ENCODE measurements at places on chromosomes 2 and 18.

GRCh38 chr2:101193033-101193626 is 41.9 kb upstream of the TBC1D8 start:
- DNase-seq: no peak

GRCh38 chr18:41593171-41593675 is 361.8 kb upstream of the PIK3C3 start:
- DNase-seq: peak; percentile 13

- no peak for DNase-seq
Measured at GRCh38 chr2:152578573-152578972, 138.7 kb downstream of the PRPF40A start.

DNA sequence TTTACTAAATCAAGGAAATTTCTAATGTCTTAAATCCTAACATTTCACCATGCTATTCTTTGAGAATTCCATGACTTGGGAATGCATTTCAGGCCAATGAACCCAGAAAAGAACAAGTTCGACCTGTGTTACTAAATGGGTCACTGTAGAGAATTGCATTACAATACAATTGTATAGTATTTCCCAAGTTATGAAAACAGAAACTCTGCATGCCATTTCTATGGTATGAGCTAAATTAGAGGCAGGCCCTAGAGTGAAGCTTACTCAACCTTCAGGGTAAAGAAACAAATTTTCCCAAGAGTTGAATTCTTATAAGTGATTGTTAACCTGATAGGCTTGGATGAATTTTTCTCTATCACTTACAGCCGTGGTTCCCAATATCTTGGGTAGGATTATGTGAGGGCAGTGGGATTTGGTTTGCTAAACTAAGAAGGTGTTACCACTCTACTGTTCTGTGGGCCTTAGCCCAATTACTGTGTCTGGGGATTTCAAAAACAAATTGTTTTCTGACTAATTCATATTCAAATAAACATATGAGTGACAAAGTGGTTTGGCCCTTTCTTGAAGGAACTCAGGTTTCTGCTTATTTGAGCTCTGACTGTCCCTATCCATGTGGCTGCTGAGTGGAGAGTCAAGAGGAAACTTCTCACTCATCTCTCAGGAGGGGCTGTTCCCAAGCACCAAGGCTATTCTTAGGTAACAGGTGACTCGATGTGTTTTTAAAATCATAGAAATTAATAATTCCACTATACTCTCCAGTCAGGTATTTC is 11.2 kb upstream of the SERPINB7 start:
- DNase-seq: no peak

DNA sequence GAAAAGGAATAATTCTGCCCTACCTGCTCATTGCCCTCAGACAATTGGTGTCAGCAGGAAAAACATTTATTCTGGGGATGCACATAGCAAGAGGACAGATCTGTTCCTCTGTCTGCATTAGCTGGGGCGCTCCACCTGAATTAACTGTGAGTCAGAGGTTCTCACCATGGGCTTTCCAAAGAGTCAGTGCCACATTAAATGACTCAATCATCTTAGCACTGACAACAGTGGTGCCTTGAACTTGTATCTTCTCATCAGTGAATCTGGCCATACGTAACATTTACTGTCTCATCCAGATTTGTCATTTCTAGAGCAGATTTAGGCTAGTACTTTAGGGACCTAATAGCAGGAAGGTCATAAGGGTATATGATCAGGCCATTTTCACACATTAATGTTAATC is 358.1 kb upstream of the CRIM1 start:
- no peak for DNase-seq

GRCh38 chr18:31268985-31269406 is 49.0 kb upstream of the DSG1 start:
- peak; percentile 29 for DNase-seq

- DNase-seq: no peak
Measured at GRCh38 chr2:11610624-11611242, 59.3 kb downstream of the NTSR2 start.

DNA sequence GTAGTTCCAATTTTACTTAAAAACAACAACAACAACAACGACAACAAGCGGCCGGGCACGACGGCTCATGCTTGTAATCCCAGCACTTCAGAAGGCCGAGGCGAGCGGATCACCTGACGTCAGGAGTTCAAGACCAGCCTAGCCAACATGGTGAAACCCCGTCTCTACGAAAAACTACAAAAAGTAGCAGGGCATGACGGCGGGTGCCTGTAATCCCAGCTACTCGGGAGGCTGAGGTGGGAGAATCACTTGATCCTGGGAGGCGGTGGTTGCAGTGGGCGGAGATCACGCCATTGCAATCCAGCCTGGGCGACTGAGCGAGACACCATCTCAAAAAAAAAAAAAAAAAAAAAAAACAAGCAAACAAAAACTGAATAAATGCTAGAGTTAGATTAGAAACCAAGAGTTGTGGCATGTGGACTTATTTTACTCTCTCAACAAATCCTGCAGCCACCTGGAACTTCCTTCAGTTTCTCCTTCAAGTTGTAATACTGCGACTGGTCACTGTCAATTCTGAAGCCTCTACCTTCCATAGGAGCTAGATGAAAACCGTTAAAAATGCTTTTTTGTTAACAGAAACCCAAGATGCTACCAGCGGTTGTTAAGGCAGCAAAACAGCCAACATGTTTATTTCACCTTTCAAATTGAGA is 1.3 kb downstream of the ATP5F1A start:
- DNase-seq: no peak

DNA sequence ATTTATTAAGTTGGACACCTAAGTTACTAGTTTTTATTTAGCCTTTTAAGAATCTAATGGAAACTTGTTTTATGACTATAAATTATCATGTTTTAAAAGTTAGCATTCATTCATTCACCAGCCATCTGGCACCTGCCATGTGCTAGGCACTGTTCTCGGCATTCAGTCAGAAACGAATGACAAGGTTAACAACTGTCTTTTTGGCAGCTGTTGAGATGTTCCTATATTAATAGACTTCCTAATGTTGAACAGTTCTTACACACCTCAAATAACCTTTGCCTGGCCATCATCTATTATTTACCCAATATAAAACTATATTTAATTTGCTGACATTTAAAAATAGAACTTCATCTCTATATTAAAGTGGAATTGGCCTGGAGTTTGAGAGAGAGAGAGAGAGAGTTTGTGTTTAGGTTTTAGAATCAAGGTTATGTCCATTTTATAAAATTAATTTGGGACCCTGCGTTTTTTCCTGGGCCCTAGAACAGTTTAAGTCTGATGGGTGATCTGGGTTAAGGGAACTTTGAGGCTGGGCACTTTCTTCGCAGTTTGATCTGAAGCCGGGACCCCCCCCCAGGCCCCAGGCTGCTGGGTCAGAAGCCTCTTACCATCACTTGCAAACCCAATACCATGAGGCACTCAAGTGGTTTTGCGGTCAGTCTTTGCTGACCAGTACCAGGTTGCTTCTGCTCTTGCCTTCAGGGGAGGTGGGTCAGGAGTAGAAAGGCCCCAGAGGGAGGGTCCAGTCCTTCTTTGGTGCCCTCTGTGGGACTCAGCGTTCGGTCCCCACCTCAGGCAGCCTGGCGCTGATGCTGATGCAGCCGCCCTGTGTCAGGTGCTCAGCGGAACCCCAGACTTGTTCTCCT is 48.3 kb upstream of the ASB1 start:
- DNase-seq: no peak

DNA sequence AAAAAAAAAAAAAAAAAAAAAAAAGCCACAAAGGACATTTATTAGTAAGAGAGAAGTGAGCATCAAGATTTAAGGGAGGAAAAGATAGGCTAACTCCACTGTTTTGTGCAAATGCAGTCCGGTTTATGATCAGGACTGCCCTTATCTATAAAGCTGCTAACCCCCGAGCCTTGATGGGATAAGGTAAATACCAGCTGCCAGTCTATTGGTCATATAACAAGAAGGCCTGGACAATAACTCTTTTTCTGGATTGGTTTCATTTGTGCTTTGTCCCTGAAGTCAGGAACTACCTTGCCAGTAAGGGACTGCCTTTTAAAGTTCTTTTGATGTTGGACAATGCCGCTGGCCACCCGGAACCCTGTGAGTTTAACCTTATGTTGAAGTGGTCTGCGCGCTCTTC is 15.4 kb downstream of the PTPN4 start:
- DNase-seq: no peak

GRCh38 chr2:65309699-65310098 is 82.1 kb downstream of the ACTR2 start:
- DNase-seq: no peak

- no peak for DNase-seq
Measured at GRCh38 chr2:166513952-166514351, 19.9 kb upstream of the SCN7A start.

DNA sequence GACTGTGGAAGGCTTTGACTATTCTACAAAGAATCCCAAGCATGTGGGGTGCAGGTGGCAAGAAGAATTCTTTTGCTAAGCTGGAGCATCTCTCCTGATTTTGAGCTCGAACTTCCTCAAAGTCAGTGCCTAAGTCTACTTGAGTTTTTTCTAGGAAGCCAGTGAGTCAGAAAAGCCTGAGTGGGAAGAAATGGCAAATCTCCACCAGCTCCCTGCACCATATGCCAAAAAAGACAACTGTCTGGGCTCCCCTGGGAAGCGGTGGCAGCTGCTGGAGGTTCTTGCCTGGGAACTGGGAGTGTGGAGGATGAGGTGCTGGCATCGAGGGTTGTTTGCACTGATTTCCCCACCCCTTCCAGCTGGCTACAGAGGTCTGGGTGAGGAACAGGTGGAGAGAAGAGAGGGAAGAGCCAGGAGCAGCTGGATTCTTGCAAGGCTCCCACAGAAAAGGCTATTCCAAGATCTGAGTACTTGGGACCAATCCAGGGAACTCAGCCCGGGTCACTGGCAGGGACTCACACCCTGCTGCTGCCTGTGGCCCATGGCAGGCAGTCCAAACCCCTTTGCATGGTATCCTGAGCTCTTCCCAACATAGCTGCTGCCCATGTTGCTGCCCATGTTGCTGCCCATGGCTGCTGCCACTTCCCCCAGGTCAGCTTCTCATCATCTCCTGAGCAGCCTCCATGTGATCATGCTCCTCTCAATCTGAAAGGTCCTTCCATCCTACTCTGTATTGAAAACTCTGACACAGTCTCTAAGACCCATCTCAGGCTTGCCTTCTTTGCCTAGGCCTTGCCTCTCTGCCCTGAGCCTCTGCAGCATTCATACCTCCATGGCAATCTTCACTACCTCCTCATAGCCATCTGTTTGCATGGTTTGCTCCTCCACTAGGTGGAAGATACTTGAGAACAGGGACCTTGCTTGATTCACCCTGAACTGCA is 128.3 kb upstream of the SPATS2L start:
- DNase-seq: no peak

GRCh38 chr2:132034646-132035045 is 127.1 kb downstream of the ANKRD30BL start:
- DNase-seq: no peak

- no peak for DNase-seq
Measured at GRCh38 chr2:178193496-178193822, 853 bp upstream of the OSBPL6 start.

GRCh38 chr2:204900910-204901309 is 355.6 kb downstream of the PARD3B start:
- peak; percentile 18 for DNase-seq

DNA sequence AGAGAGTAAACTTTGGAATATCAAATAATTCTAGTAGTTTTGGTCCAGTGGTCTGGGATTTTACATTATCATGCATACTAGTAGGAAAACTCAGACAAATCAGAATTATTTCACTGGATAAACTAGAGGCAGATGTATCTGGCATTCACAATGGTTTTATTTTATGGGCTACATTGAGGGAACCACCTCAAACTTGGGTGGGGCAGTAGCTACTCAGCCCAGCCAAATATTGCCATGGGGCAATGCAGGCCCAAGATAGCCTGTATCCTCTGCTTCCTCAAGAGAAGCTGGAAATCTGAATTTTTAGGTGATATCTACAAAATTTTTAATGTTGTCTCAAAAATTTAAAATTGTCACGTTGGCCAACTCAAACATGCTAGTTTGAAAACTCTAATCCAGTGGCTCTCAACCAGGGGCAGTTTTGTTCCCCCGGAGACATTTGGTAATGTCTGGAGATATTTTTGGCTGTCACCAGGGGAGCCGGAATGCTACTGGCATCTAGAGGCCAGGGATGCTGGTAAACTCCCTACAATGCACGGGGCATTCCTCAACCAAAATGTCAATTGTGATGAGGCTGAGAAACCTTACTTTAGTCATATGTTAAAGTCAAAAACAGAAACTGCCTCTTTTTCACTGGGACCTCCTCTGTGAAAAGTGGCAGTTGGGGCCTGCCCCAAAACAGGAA is 172.8 kb upstream of the SPRED2 start:
- no peak for DNase-seq

DNA sequence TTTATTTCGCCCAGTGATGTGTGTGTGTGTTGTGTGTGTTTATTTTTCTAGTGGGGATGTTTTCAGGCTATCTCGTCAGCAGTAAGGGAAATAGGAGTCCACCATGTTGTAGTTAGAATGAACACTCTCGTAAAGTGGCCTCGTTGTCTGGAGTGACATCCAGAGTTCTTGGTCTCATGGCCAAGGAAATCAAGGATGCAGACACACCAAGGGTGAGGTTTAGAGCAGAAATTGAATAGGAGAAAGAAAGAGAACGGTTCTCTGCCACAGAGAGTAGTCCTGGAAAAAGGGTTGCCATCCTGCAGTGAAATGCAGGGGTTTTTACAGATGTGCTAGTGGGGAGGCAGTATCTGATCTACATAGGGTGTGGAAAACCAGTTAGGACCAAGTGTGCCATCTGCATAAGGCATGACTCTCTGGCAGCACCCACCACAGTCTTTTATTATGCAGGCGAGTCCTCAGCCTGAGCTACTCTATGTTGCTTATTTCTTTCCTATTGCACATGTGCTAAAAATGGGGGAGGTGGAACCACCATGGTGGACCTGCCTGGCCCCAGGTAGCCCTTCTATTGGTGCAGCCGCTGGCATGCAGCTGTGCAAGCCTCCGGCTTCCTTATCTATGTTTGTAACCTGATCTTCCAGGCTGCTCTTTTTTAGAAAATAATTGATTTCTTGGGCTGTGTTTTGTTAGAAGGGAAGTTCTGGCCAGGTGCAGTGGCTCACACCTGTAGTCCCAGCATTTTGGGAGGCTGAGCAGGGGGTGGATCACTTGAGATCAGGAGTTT is 23.2 kb downstream of the RALB start:
- no peak for DNase-seq

GRCh38 chr2:166768393-166769123 is 119.7 kb upstream of the XIRP2 start:
- no peak for DNase-seq

- no peak for DNase-seq
Measured at GRCh38 chr2:9800639-9800974, 42.7 kb upstream of the TAF1B start.

GRCh38 chr2:120303177-120303576 is 42.8 kb upstream of the INHBB start:
- no peak for DNase-seq

DNA sequence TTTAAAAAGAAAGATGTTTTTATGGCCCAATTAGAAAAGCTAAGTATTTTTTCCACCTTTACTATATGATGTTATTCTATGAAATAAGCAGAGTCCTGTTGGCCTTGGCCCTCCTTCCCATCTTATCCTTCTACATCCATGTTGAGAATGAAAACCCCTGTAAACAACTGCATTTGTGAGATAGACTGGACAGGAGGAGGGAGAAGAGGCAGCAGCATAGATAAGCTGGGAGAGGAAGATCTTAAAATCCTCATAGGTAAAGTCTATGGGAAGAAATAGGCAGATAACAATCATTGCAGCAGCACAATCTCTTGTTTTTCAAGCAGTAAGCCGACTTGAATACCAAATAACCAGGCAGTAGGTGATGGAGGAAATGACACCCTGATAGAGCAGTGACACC is 207.6 kb upstream of the PARD3B start:
- no peak for DNase-seq
